ENCODE measurements at places on chromosomes 5 and 9.

GRCh38 chr5:65672796-65673195 lies 48.0 kb downstream of the SHLD3 start:
- no peak for DNase-seq

- no peak for DNase-seq
Measured at GRCh38 chr5:124130816-124131215, 615.6 kb downstream of the ZNF608 start.

DNA sequence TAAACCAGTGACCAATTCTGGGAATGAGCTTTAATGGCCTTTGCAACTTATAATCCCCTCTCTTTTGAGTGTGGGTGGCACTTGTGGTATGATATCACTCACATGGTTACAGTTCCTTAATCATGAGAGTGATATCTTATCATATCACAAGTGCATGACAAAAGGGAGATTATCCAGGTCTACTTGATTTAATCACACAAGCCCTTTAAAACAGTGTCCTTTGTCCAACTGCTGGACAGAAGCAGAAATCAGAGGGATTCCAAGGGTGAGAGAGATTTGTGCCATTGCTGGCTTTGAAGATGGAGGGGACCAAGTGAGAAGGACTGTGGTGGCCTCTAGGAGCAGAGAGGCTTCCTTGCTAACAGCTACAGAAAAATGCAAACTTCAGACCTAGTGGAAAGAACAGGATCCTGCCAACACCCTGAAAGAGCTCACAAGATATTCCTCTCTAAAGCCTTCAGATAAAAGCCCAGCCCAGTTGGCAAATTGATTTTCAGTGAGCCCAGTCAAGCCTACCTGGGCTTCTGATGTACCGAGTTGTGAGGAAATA lies 279.0 kb upstream of the TLE4 start:
- DNase-seq, result no peak

DNA sequence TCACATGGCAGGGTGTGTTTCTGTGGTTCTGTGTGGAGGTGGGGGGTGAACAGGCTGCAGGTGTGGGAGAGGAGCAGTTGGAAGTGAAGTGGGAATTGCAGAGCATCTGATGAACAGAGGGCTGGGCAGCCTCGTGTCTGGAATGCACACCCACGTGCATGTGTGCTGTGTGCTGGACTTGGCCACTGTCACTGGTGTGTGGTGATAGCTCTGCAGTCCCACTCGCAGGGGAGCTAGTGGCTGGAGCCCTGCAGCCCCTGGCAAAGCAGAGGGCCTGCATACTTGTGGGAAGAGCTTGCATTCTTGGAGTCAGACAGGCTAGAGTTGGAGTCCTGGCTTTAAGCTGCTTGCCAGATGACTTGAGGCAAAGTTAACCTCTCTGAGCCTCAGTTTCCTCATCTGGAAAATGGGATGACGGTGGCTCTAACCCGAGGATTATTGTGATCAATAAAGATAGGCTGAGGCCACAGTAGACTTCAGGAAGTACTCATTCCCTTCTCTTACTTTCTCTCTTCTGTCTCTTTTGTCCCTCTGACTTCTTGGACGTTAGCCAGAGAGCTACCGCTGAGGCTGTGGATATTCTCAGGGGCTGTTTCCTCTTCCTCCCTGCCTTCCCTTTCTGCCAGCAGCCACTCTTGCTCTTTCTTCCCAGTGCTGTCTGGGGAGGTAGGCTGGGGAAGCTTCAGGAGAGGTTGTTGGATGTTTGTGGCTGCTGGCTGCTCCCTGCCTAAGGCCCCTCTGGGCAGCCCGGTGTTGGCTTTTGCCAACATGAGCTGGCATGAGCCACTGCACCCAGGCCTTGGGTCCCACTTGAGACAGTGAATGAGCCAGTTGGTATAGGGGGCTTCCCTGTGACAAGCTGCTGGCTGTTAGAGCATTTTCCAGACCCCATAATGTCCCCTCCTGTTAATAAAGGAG lies 18.3 kb downstream of the PSAT1 start:
- DNase-seq, result peak; percentile 53

GRCh38 chr5:172943283-172943841 lies 15.9 kb upstream of the RPL26L1 start:
- peak; percentile 71 for DNase-seq

GRCh38 chr9:111992523-111992922 lies 95.9 kb downstream of the UGCG start:
- DNase-seq, result no peak

GRCh38 chr5:135232958-135233357 lies 166.1 kb downstream of the MACROH2A1 start:
- DNase-seq, result no peak

GRCh38 chr9:85339338-85339737 lies 402.4 kb downstream of the AGTPBP1 start:
- DNase-seq, result no peak

DNA sequence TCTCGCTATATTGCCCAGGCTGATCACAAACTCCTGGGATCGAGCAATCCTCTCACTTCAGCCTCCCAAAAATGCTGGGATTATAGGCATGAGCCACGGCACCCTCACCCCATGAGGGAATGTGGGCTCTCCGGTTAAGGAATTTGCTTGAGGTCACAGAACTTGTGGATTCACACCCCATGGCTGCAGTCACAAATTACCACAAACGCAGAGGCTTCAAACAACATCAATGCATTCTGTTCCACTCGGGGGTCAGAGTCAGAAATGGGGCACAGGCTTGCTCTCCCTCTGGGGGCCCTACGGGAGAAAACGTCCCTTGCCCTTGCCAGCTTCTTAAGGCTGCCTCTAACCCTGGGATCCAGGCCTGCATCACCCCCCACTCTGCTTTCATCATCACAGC lies 12.2 kb upstream of the SPINK4 start:
- no peak for DNase-seq

DNA sequence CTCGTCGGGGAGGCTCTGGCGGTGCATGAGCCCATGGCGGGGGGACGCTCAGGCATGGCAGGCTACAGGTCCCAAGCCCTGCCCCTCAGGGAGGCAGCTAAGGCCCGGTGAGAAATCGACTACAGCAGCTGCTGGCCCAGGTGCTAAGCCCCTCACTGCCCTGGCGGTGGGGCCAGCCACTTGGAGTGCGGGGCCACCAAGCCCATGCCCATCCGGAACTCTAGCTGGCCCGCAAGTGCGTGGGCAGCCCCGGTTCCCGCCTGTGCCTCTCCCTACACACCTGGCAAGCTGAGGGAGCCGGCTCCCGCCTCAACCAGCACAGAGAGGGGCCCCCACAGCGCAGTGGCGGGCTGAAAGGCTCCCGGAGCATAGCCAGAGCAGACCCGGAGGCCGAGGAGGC lies 1896.9 kb upstream of the CDH6 start:
- DNase-seq, result no peak
